ENCODE measurements at places on chromosomes 12 and 14.

- DNase-seq = no peak
These were observed 73.8 kb downstream of the NTF3 start for GRCh38 chr12:5505751-5506150.

GRCh38 chr12:45695606-45696005, 33.9 kb upstream of the ARID2 start:
- DNase-seq = no peak

GRCh38 chr14:35414365-35414764, 9.8 kb upstream of the NFKBIA start:
- peak; percentile 79 for DNase-seq

GRCh38 chr12:12927211-12928079, 24.5 kb downstream of the GPRC5D start:
- DNase-seq = no peak

DNA sequence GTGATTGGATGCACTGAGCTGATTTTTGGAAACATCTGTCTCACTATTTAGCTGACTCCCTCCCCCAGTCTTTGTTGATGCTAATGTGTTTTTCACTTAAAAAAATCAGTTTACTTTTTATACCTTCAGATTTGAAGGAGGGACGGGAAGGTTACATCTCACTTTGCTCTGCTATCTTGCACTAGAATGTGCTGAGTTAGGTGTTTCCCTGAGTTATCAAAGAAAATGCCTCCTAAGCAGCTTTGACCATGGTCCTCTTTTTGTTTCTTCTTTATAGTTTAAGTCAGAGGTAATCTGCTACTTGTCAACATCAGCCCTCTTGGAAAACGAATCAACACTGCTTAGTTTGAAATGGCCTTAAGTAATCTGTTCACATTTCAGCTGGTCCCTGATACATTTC, 222.0 kb downstream of the TMEM132D start:
- DNase-seq = no peak

DNA sequence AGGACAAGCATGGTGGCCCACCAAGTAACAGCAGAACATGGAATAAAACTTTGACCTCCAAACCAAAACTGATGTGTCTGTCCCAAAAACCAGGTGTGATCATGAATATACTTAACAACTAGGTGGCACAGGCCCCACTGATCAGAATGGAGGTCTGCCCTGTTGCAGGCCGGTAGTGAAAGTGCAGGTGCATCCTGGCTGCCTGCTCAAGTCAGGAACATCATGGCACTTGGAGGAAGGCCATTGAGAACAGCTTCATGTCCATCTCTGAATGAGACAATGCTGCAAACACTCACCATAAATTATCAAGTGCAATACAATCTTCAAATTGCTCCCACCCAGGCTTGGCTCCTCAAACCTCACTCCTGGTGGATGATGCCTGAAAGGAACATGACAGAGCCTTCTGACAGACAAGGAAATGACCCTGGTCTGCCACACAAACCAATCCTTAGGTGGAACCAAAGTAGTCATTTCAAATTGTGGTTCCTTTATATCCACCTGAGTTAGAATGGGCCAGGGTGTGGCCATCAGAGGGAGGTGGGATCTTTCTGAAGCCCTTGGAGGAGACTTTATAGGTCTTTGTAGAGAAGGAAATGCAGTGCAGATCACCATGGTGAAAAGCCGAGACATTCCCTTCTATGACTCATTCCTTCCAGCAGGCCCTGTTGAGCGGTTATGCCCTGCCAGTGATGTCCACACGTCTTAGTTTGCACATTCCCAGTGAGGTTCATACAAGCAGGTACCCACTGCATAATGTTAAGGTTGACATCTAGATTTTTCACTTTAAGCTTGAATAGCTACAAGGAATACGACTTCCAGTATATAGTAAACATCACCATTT, 36.0 kb downstream of the EGLN3 start:
- DNase-seq = peak; percentile 61

DNA sequence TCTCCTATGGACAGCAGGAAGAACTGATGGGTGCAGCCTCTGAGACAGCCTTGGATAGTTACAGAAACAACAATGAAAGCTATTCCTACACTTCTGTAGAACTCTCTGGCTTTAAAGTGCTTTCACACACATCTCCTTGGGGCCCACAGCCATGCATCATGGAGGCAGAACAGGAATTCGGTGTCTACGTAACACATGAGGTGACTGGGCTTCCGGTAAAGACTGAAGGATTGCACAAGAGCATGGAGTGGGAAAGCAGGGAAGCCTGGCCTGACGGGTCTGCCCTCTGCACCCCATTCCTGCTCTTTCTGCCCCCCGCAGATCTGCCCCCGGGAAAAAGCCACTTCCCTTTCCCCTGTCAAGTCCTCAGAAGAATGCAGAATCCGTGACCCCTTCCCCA, 82.6 kb downstream of the VWF start:
- DNase-seq = no peak

GRCh38 chr12:25759752-25760151, 198.7 kb upstream of the RASSF8 start:
- DNase-seq = peak; percentile 81

- DNase-seq = no peak
These were observed 157.4 kb downstream of the KIF26A start for GRCh38 chr14:104295681-104296387.

GRCh38 chr12:19382111-19382526, 57.2 kb upstream of the AEBP2 start:
- peak; percentile 82 for DNase-seq

DNA sequence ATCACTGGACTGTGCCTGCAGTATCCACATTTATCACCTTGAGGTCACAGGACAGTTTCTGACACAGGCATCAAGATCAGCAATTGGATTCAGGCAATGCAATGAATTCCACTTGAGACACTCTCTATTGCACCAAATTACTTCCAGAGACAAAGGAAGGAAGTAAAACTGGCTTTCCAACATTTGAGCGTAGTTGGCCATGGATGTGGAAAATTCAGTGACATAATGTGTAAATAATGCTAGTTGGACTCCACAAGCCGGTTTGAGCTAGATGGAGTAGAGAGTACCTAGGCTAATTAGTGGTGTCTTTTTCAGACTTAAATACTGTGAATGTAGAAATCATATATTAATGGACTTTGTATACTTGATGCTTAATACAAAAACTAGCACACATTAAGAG, 168.3 kb upstream of the SYT1 start:
- DNase-seq = no peak

- peak; percentile 33 for DNase-seq
These were observed 72.3 kb downstream of the ANO2 start for GRCh38 chr12:5872745-5873144.

- peak; percentile 100 for DNase-seq
These were observed 105.4 kb upstream of the MED13L start for GRCh38 chr12:116382686-116383530.

GRCh38 chr12:89319606-89320005, 32.7 kb downstream of the DUSP6 start:
- no peak for DNase-seq

DNA sequence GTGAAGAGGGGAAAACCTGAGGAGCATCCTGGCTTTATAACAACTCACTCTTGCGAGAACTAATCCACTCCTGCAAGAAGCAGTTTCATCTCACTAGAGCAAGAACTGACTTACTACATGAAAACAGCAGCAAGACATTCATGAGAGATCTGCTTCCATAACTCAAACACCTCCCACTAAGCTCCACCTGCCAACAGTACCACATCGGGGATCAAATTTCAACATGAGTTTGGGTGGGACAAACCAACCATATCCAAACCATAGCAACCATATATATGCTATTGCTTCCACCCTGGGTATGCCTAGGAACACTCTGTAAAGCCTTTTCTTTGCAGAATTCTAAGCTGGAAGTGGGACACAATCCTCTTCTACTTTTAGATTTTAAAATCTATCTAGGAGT, 13.9 kb upstream of the AVPR1A start:
- DNase-seq = no peak

- no peak for DNase-seq
These were observed 5.3 kb upstream of the SINHCAF start for GRCh38 chr12:31331242-31331641.

DNA sequence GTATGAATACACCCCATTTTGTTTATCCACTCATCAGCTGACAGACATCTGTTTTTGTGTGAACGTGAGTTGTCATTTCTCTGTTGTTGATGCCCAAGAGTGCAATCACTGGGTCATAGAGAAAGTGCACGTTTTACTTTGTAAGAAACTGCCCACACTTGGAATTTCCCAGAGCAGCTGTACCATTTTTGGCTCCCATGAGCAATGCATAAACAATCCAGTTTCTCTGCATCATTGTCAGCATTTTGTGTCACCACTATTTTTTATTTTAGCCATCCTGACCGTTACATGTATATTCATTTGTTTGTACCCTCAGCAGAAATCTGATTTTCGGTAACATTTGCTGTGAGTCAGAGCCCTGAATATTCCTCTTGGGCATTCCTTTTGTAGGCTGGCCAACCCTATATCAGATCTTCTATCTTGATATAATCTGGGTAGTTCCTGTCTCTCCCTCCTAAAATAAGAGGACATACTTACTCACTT, 62.7 kb downstream of the RBM19 start:
- DNase-seq = peak; percentile 88

DNA sequence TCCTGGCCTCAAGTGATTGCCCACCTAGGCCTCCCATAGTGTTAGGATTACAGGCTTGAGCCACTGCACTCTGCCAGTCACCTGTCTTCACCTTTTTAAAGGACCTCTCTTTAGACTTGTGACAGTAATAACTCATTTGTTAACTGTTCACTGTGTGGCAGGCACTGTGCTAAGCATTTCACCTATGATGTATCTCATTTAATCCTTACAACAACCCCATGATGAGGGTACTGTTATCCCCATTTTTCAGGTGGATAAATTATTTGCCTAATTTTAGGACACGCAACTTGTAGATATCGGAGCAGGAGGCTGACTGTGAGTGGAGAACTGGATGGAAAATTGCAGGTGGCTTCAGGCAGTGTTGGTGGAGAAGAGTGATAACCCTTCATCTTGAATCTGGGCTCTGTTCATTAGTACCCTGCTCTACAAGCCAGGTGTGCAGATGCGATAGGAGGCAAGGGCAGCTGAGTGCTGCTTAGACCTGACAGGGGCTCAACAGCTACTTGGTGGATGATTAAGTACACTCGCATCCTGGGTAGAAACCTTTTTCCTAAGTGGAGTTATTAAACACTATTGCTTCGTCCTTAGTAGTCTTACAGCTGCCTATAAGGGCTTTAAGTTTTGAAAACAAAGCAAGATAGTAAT, 2.7 kb downstream of the TCTN1 start:
- no peak for DNase-seq

GRCh38 chr14:93987376-93987775, 9.7 kb upstream of the CCDC197 start:
- DNase-seq = no peak

GRCh38 chr14:79613625-79614024, 597.7 kb downstream of the DIO2 start:
- no peak for DNase-seq

GRCh38 chr14:32985866-32986265, 47.2 kb downstream of the NPAS3 start:
- DNase-seq = no peak

GRCh38 chr12:42284876-42285275, 41.0 kb downstream of the ZCRB1 start:
- DNase-seq = no peak

DNA sequence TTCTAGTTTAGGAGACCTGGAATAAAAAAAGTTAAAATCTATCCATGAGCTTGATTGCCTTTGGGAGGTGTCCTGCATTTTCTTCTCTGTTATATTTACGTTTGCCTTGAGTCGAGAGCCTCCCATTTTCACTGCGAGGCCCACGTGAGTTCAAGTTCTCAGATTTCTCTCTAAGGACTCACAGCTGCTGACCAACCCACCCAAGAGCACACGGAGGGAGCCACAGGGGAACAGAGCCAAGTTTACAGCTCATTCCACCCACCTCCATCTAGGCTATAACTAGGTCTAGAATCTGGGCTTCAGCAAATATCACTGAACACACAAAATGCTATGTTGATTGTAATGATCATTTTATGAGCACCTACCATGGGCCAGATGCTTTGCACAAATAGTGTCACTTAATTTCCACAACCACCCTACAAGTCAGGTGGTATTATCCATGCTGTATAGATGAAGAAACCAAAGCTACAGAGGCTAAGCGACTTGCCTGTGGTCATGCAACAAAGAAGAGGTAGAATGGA, 16.7 kb downstream of the ALDH1L2 start:
- peak; percentile 9 for DNase-seq

GRCh38 chr14:90867501-90867900, 51.3 kb upstream of the TTC7B start:
- no peak for DNase-seq

- peak; percentile 50 for DNase-seq
These were observed 115.9 kb downstream of the NTN4 start for GRCh38 chr12:95674631-95675030.

DNA sequence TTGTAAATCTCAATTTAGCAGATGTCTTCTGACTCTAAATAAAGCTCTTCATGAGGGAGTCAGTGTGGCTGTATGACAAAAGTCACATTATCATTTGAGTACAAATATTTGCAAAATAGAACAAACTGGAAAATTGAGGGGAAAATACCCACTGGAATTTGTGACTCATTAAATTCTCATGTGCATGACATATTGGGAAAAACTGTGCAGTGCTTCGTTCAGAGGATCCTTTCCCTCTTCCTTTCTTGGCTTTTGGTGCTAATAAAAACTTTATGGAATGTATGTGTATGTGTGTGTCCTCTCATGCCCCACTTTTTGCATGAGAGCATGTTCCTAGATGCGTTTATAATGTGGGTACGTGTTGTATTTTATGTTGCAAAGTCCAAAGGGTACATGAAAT, 267.8 kb downstream of the KTN1 start:
- DNase-seq = peak; percentile 92

DNA sequence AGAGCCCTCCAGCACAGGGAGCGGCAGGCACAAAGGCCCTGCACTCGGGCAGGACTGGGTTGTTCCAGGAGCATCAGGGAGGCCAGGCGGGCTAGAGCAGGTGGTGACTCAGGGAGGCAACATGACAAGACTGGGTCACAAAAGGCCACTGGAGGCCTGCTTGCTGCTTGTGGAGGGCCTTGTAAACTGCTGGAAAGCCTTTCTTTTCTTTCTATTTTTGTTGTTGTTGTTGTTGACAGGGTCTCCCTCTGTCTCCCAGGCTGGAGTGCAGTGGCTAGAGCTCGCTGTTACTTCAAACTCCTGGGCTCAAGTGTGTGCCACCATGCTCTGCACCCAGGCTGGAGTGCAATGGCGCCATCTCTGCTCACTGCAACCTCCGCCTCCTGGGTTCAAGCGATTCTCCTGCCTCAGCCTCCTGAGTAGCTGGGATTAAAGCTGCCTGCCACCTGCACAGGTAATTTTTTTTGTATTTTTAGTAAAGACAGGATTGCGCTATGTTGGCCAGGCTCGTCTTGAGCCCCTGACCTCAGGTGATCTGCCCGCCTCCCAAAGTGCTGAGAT, 11.8 kb upstream of the RCOR1 start:
- peak; percentile 45 for DNase-seq

DNA sequence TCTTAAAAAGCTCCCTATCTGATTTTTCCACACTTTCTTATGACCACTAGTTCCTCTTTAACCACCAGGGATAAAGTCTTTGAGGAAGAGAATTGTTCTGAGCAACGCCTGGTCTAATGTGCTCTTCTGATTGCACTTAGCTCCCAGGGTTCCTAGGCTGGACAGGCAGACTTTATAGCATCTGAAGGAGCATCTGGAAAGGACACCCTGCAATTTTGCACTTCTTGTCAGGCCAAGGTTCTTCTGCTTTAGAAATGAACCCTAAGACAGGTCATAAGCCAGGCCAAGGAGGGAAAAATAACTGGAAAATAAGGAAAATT, 126.3 kb downstream of the KTN1 start:
- DNase-seq = no peak
